ENCODE measurements at places on chromosomes 13 and 19. TPM values are rescaled to one million over a fixed set of nuclear protein-coding genes. Genes with fewer than 3 reads are reported as not detected.

Gene ZIC5
- total RNA-seq: 45.9 TPM

Gene ZNF836
- 7.5 TPM for total RNA-seq

Gene OR7A5
- not detected for total RNA-seq

Gene MEX3D
- 117 TPM for total RNA-seq
